ENCODE measurements at places on chromosomes 5 and 9.

GRCh38 chr9:91485006-91485405 is 61.4 kb upstream of the NFIL3 start:
- DNase-seq, result no peak

- no peak for DNase-seq
Measured at GRCh38 chr9:37474438-37474837, 9.2 kb upstream of the ZBTB5 start.

- DNase-seq, result no peak
Measured at GRCh38 chr9:96408409-96409280, 9.5 kb downstream of the ZNF367 start.

DNA sequence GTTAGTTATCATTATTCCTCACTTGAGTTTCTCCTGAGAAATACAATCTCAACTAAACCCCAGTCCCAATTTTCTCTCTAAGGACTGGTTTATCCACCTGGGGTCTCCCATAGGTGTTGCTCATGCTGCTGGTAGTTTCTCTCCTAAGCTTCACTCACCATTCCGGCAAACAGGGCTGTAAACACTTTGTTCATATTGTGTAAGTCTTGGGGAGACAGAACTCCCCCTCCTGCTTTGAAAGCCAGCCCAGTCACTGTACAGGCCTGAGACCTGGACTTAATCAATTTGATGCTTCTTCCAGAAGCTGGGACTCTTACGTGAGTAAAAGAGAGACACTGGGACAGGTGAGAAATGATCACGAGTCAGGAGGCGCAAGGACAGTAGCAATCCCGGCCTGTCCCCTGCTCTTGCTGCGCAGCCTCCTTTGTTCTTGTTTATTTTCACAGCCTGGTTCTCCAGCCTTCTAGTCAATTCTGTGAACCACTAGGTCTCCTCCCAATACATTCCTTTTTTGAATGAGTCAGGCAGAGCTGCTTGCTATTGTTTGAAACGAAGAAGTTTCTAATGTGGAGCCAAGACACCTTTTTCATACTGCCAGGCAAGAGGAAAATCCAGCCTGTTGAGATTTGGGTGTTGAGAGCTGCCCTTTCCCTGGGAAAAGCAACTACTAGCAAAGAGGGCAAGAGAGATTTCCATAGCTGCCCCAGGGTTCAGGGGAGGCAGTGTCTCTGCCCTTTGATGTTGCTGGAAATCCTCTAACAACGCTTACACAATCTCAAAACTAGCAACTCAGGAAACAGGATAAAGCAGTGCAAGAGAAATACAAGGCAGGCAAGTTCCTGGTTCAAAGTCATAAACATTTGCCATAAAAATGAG is 9.2 kb upstream of the SHROOM1 start:
- no peak for DNase-seq

GRCh38 chr9:135051316-135052038 is 36.0 kb upstream of the OLFM1 start:
- DNase-seq, result no peak

DNA sequence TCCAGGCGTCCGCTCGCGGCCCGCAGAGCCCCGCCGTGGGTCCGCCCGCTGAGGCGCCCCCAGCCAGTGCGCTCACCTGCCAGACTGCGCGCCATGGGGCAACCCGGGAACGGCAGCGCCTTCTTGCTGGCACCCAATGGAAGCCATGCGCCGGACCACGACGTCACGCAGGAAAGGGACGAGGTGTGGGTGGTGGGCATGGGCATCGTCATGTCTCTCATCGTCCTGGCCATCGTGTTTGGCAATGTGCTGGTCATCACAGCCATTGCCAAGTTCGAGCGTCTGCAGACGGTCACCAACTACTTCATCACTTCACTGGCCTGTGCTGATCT is 294 bp downstream of the ADRB2 start:
- no peak for DNase-seq

DNA sequence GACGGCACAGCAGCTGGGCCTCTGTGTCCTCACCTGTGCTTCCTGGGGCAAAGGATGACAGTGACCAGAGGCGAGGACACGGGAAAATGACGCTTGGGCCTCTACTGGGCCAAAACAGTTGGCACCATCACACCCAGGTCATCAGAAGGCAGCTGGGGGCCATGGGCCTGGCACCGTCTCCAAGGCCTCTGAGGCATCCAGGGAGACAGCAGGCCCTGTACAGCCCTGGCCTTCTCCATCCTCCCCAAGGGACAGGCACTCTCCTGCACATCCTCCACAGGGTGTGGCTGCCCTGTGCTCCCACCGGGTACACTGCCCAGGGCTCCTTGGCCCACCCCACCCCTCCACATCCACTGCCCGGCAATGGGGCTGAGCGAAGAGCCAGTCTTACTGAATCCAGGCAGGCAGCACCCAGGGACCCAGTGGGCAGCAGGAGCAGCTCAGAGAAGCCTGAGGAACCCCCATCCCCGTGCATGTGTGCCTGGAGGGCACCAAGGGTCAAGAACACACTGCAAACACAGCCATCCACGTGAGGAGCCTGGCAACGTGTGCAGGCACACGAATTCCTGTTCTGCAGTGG is 4.0 kb downstream of the LPCAT1 start:
- no peak for DNase-seq

GRCh38 chr9:109974143-109974917 is 194.3 kb downstream of the PALM2AKAP2 start:
- no peak for DNase-seq

- no peak for DNase-seq
Measured at GRCh38 chr9:19552282-19553105, 143.7 kb downstream of the ACER2 start.

DNA sequence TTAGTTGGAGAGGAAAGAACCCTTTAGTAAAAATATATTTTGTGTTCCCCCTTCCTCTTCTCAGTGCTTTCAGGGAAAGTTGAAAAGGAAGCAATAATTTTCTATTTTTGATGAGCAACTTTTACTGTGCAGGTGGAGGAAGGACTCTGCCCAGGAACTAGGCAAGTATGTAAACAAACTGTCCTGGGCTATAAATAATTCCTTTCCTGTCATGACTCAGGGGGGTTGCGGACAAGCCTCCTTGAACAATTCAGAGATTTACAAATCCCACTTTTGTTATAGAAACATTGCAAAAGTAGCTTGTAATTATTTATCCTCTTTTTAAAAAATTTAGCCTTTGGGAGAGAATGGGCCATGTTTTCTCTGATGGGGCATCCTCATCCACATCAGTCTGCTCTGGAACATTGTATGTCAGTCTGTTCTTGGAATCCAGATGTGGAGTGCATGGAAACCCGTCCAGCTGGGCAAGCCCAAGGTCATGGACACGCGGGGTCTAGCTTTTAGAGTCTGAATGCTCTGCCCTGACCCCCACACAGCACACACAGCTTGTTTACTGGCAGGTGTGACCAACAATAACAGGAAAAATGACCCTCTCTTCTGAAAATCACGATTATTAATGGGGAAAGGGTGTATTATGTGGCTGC is 127.6 kb downstream of the GADD45G start:
- no peak for DNase-seq

GRCh38 chr5:82821846-82822633 is 255.2 kb downstream of the TMEM167A start:
- no peak for DNase-seq

- DNase-seq, result no peak
Measured at GRCh38 chr9:120368799-120369198, 211.2 kb downstream of the CDK5RAP2 start.

DNA sequence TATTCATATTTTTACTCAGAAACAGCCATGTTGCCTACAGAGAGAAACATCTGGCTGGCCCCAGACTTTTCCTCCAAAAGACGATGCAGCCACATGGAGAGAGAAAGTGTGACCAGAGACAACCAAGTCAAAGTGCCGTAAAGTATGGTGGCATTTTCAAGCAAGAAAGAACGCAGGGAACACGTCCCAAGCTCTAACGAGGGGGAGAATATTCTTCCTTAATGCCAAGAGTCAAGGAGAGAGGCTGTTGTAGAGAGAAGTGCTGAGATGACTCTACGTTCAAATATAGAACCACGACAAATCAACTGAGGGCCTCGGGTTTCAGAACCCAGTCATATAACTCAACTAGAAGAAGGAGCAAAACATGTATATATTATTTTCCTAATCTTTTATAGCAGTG is 55.9 kb downstream of the FNBP1 start:
- DNase-seq, result no peak

- DNase-seq, result no peak
Measured at GRCh38 chr5:91024206-91024605, 358.9 kb downstream of the ARRDC3 start.

- DNase-seq, result no peak
Measured at GRCh38 chr9:87889882-87890252, 7.2 kb downstream of the SPATA31E1 start.

DNA sequence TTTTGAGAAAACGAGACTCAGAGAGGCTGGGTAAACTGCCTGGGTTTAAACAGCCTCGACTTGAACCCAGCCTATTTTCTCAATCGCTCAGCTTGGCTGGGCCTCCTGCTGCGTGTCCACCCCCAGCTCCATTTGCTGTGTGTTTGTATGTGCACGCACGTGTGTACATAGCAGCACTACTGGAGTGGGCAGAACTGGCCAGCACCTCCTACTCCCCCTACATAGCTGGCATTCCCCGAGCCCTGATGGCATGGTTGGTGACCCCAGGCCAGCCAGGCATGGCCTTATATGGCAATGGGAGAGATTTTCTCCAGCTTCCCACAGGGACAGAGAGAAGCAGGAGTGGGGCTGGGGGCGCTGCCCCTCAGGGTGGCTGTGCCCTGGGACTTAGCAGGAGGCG is 4.1 kb downstream of the AIF1L start:
- DNase-seq, result no peak

DNA sequence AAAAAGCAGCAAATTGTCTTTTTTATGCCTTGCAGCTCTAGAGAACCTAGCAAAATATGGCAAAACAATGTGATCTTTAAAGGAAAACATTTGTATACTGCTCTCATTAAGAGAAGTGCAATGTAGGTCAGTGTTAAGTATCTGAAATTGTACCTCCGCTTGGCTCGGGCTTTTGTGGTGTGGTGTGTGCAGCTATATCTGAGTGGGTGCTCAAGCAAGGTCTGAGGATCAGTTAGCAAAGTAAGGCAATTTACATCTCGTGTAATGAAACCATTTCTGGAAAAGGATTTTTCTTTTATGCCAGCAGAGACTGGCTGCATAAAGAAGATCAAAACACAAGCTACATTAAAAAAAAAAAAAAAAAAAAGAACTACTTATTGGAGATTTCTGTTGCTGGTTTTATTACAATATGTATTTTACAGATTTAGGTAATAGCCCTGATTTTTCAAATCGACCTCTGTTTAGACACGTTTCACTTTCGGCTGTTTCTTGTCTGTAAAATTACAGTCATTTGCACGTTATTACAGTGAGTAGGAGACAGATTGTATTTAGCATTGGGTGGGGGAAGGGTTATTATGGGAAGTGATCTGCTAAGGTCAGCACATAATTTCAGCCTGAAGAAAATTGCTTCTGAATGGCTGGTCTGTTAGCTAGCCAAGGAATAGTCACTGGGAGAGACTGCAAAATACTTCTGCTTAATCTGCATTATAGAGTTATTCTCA is 7.9 kb upstream of the ZNF608 start:
- peak; percentile 57 for DNase-seq

- DNase-seq, result no peak
Measured at GRCh38 chr5:96637196-96637595, 25.0 kb upstream of the CAST start.

GRCh38 chr5:32538031-32538547 is 47.3 kb upstream of the SUB1 start:
- DNase-seq, result no peak

DNA sequence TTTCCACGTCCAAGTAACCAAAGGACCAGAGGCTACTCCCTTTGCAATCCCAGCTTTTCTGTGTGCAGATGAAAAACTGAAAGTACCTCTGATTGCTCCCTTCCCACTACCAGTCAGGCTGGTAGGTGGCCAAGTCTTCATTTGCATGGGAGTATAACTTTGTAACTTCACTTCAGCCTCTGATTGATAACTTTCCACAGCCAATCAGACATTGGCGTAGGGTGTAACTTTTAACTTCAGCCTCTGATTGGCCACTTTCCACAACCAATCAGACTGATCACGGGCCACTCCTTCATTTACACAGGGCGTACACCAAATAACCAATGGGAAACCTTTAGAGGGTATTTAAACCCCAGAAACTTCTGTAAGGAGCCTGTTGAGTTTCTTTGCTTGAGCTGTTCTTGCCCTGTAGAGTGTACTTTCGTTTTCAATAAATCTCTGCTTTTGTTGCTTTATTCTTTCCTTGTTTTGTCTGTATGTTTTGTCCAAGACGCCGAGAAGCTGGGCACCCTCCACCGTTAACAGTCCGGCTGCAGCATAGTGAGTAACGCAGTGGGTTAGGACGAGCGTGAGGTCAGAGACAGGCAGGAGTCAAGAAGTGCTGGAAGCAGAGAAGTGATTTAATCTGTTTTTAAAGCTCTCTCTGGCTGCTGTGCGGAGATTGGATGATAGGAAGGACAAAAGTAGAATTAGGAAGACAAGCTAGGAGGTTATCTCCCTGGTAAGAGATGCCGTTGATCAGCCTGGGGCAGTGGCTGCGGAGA is 3.5 kb upstream of the EXOSC2 start:
- DNase-seq, result peak; percentile 33

DNA sequence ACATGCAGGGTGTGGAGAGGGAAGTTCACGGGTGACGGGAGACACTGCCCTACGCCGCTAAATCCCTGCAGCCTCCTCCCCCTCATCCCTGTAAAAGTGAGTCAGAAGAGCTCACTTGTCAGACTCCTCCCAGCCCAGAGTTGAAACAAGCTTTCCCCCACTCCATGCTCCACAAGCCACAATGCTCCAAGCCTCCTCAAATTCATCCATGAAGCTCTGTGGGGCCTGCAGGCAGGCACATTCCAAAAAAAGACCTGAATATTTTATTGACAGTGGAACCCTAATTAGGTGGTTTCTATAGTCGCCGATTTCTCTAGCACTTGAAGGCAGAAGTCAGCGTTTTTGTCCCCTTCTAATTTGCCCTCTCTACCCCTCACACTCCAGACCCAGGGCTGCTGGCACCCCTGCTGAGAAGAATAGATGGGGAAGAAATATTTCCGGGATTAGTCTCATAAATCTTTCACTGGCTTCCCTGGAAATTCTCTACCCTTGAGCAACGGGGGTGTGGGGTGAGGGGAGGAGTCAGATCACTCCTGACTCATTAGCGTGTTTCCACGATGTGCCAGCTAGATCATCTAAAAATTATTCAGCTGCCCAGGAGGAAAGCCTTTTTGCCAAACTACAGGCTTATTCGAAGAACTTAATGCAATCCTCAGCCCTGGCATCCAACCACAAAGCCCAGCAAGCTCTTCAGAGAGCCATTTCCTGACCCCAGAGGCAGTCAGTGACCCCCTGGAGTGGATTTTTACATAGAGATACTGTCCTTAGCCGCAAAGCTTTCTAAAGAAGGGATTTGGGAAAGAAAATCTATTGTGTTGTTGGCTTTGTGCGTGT is 97.1 kb downstream of the ENC1 start:
- DNase-seq, result no peak

GRCh38 chr9:95116002-95116807 is 201.3 kb downstream of the FANCC start:
- no peak for DNase-seq

DNA sequence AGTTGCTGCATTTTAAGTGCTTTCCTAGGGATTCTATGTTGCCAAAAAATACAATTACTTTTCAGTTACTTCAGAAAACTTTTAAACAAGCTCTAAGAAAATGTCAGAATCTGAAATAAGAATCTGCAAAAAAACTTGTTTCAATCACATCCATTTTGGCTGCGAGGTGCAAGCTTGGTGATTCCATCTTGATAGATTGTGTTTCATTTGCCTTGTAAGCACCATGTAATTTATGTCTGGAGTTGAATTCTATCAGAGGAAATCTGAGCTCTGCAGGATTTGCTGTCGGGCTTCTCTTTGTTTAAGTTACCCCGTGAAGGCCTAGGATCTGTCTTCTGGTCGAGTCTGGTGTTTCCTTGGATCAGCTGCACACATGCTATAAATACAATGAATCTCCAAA is 40.4 kb upstream of the MAN2A1 start:
- DNase-seq, result no peak

- no peak for DNase-seq
Measured at GRCh38 chr9:34072410-34072809, 23.7 kb upstream of the UBAP2 start.

Data from NCI-H2029 treated with DMSO at 0.1 percent for 48 hours (cell line).